ENCODE measurements at places on chromosomes 2 and 18.

- no peak for DNase-seq
These were observed 46.0 kb downstream of the CAPN13 start for GRCh38 chr2:30761226-30761625.

DNA sequence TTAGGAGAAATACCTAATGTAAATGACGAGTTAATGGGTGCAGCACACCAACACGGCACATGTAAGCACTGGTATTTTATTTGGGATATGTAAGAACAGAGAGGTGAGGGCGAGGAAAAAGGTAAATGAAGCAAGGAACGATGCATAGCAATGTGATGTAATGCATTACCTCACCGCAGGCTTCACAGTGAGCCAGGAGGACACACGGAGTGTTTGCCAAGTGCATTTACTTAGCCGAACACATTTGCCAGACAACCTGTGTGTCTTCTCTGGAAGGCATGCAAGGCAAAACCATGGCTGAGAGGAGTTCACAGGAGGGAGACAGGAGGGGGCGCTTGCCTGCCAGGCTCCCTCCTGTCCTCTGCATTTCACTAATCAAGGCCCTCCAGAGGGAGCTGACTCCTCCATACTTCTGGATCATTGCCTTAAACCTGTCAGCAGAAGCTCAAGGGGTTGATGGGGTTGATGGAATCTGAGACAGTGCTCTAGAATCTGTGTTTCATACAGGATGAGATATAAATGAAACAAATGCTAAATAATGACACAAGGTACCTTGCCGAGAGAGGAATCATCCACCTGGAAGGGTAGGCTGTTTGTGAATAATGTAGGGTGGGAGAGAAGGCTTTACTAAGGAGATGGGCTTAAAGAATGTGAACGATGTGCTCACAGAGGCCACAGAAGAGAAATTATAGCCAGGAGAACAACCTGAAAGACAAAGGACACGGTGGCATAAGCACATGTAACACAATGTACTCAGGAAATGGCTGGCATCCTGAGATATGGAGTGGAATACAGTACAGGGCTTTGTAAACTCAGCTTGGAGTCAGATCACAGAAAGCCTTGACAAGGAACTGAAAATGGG lies 9.1 kb upstream of the TPRKB start:
- no peak for DNase-seq

DNA sequence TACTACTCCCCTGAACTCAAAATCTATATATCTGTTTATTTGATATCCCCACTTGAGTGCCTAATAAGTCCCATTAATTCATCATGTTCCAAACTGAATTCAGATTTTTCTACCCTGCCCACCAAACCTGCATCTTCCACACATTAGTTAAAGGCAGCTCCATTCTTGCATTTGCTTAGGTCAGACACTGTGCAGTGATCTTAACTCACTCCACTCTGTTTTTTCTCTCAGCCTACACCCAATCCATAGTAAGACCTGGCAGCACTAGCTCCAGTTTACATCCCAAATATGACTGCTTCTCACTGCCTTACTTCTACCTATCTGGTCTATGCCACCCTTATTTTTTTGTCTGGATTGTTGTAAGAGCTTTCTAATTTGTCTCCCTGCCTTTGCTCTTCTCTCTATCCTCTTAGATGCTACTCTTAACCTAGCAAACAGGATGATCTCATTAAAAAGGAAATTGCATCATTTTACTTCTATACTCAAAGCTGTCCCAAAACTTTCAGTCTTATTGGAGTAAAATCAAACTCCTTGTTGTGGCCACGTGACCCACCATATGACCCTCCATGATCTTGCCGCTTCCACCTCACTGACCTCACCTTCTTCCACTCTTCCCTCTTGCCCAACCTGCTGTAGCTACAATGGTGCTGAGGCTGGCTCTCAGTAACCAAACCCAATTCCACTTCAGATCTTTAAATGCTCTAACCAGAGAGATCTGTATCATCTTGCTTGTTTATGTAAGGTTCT lies 274.9 kb upstream of the FANCL start:
- no peak for DNase-seq

- DNase-seq, result peak; percentile 100
These were observed 32.9 kb downstream of the HS1BP3 start for GRCh38 chr2:20617892-20618467.

- no peak for DNase-seq
These were observed 126.6 kb downstream of the SH3RF3 start for GRCh38 chr2:109255654-109256053.

DNA sequence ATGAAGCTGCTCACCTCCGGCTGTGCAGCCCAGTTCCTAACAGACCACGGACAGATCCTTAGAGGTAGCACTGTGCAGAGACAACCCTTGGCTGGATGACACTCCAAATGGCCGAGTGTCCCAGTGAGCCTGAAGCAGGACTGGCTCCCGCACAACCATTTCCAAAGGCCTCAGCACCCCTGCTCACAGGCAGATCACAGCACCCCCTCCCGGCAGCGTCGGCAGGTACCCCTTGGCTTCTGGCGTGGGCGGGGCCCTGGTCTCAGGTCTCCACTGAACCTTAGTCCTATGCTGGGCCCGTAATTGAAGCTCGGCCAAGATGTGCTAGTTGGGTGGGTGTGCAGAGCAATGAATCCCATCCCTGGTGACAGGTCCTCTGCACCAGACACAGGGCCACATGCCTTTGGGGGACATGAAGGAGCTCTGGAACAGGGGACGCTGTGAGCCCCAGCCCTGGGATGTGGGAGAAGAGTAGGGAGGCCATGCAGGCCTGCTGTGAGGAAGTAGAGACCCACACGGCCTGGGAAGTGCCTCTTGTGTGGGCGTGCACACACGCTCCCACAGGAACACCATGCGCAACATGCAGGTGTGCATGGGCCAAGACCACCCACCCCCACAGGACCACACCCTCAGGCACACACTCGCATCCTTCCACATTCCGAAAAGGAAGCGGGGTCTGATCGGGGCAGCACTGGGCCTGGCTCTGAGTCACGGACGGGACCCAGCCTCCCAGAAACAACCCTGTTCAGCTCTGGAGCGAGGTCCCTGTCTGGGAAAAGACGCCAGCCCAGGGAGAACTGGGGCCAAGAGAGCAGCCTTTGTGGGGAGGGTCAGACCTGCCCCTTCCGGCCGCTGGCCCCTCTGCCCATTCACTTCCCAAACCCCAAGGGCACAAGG lies 2.8 kb downstream of the DUSP2 start:
- DNase-seq, result no peak

GRCh38 chr2:240322231-240322955 lies 113.1 kb upstream of the GPC1 start:
- DNase-seq, result peak; percentile 32

DNA sequence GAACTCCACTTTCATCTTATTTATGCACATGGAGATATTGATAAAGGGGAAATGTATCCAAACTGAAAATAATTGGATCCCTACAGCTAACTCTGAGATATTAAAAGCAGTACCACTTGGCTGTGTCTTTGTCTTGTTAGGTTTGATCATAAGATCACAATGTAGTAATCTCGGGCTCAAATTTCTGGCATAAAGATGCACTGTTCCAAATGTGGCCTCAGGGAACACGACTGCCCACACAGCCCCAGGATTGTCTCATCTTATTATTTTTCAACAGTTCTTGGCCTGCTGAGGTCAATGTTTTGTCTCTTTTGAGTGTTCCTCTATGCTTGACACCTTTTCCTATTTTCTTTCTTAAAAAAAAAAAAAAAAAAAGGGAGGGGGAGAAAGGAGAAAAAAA lies 114.1 kb downstream of the GBX2 start:
- peak; percentile 65 for DNase-seq

DNA sequence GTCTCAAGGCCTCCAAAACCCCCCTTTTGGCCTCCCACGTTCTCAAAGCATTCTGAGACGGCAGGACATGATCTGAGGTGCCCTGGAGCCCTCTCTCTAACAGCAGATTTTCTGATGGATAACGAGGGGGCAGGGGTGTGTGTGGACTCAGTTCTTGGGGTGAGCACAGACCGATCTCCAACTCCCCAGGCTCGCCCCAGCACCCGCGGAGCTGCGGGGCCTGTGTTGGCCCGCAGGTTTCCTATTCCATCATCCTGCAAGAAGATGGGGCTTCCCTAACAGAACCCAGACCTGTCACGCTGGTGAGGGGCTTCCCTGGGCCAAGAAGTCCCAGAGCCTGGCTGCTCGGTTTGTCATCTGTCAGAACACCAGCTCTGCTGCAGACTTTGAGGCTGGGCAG lies 196.1 kb downstream of the ANAPC1 start:
- no peak for DNase-seq

GRCh38 chr2:162430323-162430722 lies 86.4 kb downstream of the GCA start:
- no peak for DNase-seq

- DNase-seq, result no peak
These were observed 1293.1 kb upstream of the SLC39A10 start for GRCh38 chr2:194363878-194364277.

DNA sequence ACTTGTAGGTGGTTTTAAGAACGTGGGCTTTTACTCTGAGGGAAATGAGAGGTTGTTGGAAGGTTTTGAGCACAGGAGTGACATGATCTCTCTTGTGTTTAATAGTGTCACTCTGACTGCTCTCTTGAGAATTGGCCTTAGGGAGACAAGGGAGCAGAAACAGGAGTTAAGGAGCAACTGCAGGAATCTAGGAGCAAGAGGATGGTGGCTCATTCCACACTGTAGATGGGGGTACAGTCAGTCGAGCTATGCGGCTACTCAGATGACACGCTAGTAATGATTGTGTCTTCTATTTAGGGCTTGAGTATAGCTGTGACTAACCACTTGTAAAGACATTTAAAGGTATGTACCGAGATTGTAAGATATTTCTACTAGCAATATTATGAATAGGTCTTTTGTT lies 87.4 kb downstream of the RPRM start:
- DNase-seq, result no peak

All from fibroblast of gingiva (primary cell).